ENCODE measurements at places on chromosomes 3 and 15. TPM values are rescaled to one million over a fixed set of nuclear protein-coding genes. Genes with fewer than 3 reads are reported as not detected.

Gene ROPN1
- total RNA-seq = not detected

Gene ST3GAL6
- total RNA-seq = 0.15 TPM

Gene CAND2
- 0.13 TPM for total RNA-seq

Gene SLC51A
- not detected for total RNA-seq

Gene DNAH12
- total RNA-seq = 0.21 TPM

Gene HERC2
- 69.7 TPM for total RNA-seq

Gene CPA3
- not detected for total RNA-seq

Gene KCNMB2
- not detected for total RNA-seq

Gene SAMD7
- not detected for total RNA-seq

Gene ACAN
- 0.03 TPM for total RNA-seq

Data from Panc1 (cell line).